ENCODE measurements at places on chromosomes 4 and X.
A peak's percentile ranks its signal among the peaks of the same experiment; 100 is the strongest.

DNA sequence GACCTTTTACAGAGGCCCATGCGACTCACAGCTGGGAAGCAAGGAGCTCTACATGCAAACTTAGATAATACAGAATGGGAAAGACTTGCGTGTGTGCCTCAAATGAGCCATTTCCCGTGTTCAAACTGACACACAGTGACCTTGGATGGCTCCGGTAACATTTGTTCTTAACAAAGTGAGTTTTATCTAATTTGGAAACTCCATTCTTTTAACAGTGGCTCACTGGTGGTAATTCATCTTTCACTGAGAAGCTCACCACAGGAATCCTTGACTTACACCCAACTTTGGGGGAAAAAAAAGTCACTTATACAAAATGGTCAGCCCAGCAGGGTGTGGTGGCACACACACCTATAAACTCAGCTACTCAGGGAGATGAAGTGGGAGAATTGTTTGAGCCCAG is 190.6 kb downstream of the LDB2 start:
- DNase-seq = peak; percentile 45

DNA sequence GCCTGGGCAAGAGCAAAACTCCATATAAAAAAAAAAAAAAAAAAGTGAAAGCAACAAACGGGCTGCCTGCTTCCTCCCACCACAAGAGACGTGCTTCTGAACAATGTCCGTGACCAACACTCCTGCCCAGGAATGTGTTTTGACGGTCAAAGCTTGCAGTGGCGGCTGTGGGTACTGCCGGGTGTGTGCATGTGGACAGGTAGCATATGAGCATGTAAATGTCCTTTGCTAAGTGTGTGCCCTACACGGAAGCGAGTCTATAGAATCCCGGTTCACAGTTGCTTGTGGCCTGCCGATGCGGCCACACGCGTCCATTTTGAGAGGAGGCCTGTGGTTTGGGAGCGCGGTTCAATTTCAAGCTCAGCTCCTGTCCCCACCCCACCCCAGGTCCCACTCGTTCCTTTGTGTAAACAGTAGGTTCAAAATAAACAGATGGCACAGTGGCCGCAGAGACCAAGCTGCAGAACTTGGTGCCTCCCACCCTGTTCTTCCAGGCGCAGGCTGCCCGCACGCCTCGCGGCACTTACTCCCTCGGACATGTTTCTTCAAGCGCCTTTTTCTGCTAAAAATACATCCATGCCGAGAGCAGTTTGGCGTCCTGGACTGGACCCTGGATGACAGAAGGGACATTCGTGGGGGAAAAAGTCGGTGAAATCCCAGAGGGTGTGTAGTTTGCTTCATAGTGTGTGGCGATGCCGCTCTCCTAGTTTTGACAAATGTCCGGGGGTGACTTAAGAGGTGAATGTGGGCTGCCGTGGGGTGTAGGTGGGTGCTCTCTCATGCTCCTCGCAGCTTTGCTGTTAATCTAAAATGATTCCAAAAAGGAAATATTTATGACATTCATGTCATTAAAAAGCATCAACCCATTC is 11.5 kb upstream of the NKX1-1 start:
- DNase-seq = no peak

DNA sequence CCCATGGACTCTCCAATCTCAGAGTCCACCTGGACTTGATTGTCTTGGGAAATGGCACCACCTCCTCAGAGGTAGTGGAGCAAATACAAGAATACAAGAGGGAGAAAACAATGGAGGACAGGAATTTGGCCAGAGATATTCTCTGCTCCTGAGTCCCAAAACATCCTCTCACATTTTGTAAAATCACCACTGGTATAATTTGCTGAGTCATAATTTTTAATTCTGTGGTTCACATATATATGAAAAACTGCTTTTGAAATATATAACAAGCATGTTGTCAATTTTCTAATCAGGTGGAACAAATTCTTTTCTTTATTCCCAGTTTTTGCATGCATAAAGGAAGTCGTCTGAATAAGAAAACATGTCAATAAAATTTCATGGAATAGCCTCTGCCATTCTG is 356.1 kb downstream of the AFF2 start:
- no peak for DNase-seq

DNA sequence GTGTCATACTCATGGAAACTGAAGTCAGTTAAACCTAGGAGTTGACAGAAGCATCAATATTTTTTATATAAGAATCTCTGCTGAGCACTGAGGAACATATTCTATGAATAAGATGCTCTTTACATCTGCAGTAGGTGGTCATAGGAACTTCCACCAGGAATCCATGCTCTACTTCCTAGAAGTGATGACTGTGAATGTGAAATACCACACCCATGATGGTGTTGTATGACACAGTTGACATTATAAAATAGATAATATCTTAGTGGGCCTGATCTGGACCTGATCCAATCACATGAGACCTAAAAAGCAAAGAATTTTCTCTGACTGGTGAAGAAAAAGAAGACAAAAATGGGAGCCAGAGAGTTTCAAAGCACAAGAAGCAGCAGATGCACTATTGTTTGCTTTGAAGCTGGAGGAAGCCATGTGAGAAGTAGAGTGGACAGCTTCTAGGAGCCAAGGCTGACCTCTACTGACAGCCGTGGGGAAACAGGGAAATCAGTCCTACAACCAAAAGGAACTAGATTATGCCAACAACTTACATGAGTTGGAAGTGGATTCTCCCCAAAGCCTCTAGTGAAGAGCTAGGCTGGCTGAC is 68.6 kb upstream of the HS3ST1 start:
- DNase-seq = no peak

DNA sequence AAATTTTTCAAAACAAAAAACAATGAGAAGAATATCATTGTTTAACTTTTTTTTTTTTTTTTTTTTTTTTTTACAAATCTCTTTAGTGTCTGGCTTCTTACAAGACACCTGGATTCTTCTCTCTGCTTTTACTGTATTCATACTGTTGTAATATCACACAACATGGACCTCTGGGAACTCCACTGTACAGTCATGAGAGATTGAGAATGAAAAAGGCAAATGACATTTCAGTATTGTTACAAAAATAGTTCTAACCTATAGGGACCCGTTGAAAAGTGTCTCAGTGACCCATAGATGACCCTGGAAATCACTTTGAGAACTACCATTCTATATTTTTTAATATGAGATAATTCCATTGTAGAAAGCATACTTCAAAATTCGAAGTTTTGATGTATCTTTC is 124.4 kb downstream of the SLIT2 start:
- DNase-seq = no peak

GRCh38 chrX:129771266-129771995 is 8.3 kb upstream of the SASH3 start:
- no peak for DNase-seq

GRCh38 chr4:52850406-52851124 is 11.6 kb upstream of the RASL11B start:
- no peak for DNase-seq

DNA sequence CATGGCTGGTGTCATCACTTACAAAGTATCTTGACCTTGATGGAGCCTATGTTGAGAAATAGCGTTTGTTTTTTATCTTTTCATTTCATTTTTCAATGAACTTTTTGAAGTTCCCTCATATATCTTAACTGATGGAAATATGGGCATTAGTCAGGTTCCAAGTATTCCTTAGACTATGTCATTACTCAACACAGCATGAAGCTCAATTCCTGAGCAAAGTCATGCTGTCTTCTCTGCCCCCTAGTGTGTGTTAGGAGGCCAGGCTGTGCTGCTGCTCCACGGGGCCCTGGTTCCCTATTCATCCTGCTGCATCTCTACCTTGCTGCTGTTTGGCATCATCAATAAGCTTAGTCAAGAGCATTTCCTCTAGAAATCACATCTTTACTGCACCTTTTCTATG is 40.9 kb downstream of the GPR143 start:
- DNase-seq = no peak

GRCh38 chr4:69754926-69755580 is 5.4 kb downstream of the SULT1B1 start:
- no peak for DNase-seq

DNA sequence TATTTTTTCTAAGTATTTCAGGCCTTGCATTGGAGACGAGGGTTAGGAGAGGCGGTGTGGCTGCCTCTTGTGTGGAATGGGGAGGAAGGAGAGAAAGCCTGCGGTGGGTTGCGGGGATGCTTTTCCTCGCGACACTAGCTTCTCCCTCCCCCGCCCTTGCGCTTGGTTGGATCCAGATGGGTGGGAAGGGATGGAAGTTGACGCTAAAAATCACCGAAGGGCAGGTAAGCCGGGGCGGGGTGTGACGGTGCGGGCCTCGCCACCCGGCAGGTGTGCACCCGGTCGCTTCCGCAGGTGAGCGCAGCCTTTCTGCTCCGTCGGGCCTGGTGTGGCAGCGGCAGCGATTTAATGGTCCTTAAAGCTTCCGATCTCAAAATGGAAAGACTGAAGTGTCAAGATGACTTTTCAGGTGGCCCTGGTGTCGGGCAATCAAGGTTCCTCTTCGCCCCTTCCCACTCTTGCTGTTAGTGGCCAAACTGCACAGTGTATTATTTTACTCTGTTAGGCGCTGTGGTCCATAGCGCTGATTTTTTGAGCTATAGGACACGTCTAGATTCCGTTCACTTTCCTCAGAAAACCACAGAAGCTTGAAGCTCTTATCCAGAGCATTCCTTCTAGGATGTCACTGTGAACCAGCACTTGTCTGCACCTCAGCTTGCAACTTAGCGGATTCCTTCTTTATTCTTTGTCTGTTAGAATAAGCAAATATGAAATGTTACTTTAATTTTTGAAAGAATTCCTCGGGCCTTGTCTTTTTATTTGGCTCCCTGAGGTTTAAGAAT is 765 bp downstream of the ENOPH1 start:
- no peak for DNase-seq
